Activated naive CD4-positive, alpha-beta T cell treated with anti-CD3 and anti-CD28 coated beads, Interleukin-2, amount 50 U/mL, for 72 hours (primary cell): ENCODE measurements at places on chromosomes 5 and 9. TPM values are rescaled to one million over a fixed set of nuclear protein-coding genes. Genes with fewer than 3 reads are reported as not detected.

DNA sequence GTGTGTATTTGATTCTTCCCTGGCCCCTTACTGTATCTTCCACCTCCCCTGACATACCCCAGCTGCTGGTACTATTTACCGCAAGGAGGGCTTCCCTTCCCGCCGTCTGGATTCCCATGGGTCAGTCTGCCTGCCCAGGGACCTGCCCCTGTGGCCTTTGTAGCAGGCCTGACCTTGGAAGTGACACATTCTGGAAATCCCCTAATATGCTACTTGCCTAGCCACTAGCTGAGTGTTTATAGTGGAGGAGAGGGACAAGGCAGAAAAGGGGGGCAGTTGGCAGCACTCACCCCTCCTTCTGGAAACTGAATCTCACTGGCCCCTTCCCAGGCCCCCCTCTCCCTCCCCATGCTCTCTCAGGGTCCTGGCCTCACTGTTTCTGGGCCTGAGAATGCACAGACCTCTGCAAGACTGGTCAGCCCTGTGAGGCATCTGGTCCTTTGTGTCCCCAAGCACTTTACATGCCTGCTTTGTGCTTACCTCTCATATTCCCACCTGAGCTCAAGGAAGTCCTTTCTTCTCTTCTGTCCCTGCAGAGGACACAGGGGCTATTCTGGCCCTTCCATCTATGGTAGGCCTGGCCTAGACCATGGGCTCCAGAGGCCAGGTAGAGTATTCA lies 8.2 kb upstream of the CCL21 start:
- DNase-seq = no peak

GRCh38 chr9:116644091-116644688 lies 42.9 kb upstream of the TRIM32 start:
- DNase-seq = no peak

- no peak for DNase-seq
Measured at GRCh38 chr9:78236551-78236910, 656 bp downstream of the CEP78 start.

- DNase-seq = no peak
Measured at GRCh38 chr5:143449772-143450171, 46.3 kb upstream of the NR3C1 start.

GRCh38 chr9:113898596-113898995 lies 22.5 kb downstream of the ZNF618 start:
- DNase-seq = no peak

DNA sequence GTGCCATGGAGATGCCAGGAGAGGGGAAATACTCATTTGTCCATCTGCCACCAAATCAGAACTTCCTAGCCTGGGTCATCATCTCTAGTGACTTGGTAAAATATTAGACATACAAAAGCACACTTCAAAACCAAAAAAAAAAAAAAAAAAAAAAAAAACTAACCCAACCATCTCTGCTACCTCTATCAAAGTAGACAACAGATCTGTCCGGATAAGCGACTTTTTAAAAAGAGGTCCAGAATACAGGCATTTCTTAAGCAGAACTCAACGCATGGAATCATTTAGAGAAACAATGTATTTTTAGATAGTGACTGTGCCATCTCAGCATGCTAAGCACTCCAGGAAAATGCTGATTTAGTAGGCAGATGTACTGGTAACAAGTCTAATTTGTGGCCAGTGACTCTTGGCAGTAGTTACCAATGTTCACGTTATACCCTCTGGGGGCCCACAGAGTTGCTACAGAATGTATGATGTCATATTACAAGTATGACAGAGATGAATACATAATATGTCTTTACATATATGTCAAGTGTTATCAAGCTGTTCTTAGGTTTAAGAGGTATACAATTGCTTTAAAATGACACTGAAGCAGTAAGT lies 107.8 kb downstream of the SMIM23 start:
- no peak for DNase-seq

DNA sequence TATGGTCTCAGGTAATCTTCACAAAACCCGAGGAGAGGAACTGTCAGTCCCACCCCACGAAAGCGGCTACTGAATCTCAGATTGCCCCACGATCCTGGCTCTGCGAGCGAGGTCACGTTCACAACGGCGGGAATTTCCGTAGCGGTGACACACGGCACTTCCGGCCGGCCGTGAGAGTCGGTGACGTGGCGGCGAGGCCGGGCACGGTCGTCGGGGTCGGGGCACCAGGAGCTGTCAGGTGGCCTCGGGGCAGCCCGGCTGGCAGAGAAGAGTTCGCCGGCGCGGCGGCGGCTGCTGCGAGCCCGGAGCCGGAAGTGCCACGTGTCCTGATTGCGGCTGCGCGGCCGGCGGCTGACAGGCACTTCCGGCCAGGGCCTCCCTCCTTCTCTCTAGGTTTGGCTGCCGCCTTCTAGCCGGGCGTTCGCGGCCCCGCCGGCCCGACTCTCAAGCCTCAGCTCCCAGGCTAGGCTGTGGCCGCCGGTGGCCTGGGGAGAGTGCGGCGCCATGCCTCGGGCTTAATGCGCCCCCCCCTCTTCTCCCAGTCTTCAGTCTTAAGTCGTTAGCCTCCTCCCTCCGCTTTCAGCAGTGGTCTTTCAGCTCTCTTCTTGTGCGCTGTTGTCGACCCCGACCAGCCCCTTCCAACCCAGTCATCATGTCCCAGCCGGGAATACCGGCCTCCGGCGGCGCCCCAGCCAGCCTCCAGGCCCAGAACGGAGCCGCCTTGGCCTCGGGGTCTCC lies at the start of gene SEC24A:
Gene SEC24A (plus strand): TSS at position 361 of the 738 bp plus-strand sequence. CDS start 292 bp downstream, at position 653.
- peak; percentile 96 for DNase-seq

GRCh38 chr5:80676706-80677105 lies 21.9 kb upstream of the DHFR start:
- DNase-seq = no peak

- no peak for DNase-seq
Measured at GRCh38 chr9:113125386-113126035, 25.3 kb upstream of the SLC31A2 start.

The SH2D3C gene
- total RNA-seq = 39.5 TPM

The FOXD4L6 gene
- total RNA-seq = not detected

The FAM221B gene
- not detected for total RNA-seq

The HTR1A gene
- total RNA-seq = not detected

The SLC6A7 gene
- not detected for total RNA-seq
